ENCODE measurements at places on chromosomes 3 and 15. TPM values are rescaled to one million over a fixed set of nuclear protein-coding genes. Genes with fewer than 3 reads are reported as not detected.

GRCh38 chr3:4404881-4405280 lies 62.2 kb downstream of the SUMF1 start:
- no peak for DNase-seq

GRCh38 chr15:26910715-26911114 lies 43.9 kb downstream of the GABRA5 start:
- no peak for DNase-seq

DNA sequence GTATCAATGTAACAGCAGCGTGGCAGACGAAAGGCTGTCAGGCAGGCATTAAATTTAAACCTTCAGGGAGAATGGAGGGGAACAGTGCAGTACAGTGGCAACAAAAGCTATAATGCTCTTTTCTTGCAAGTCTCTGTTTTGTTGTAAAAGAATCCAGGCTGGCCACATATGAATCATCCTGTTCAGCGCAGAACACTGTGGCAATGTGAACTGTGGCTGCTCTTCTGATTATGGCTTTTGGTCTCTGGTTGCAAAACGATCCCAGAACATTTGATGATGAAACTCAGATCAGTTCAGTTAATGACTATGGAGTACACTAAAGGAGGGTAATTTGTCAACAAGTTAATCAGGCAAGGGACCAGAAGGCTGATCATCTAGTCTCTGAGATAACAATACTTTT lies 219.7 kb upstream of the SGO1 start:
- no peak for DNase-seq

DNA sequence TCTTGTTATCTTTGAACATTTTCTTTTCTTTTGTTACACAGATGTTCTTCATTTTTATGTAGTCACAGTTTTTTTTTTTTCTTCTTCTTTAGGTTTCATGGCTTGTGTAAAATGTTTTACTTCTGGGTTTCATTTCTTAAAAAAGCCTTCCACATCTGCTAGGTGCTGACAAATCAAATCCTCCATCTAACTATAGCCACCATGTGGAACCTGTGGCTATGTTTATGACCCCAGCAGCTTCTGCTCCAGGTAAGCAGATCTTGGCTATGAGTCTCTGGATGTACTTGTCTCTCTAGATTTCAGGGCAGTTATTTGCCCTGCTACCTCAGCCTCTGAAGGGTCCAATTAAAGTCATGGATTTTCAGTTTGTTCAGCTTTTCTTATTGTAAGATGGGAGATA lies 44.5 kb downstream of the OXSM start:
- no peak for DNase-seq

- no peak for DNase-seq
These were observed 106.0 kb downstream of the THRB start for GRCh38 chr3:24388611-24389010.

- DNase-seq = no peak
These were observed 39.0 kb downstream of the TSC22D2 start for GRCh38 chr3:150447084-150447483.

DNA sequence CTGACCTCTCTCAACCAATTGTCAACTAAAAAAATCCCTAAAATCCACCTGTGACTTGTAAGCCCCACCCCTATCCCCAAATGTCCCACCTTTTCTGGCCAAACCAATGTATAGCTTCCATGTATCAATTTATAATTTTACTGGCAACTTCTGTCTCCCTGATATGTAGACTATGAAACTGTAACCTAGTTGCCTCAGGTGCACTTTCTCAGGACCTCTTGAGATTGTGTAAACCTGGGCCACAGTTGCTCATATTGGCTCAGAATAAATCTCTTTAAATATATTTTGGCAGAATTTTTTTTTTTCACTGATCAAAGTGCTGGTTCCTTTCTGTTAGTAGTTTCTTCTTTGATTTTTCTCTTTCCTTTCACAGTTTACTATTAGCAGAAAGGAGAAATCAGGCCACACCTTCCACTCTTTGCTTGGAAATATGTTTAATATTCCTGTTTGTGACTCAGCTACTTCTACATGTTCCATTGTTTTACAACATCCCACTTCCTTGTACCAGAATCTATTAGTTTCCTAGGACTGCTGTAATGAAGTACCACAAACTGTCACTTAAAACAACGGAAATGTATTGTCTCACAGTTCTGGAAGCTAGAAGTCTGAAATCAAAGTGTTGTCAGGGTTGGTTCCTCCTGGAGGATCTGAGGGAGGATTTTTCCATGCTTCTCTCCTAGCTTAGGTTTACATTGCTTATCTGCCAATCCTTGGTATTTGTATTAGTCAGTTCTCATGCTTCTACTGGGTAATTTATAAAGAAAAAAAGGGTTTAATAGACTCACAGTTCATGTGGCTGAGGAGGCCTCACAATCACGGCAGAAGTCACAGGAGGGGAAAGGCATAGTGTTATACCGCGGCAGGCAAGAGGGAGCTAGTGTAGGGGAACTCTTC lies 801.2 kb upstream of the ARPP21 start:
- no peak for DNase-seq

DNA sequence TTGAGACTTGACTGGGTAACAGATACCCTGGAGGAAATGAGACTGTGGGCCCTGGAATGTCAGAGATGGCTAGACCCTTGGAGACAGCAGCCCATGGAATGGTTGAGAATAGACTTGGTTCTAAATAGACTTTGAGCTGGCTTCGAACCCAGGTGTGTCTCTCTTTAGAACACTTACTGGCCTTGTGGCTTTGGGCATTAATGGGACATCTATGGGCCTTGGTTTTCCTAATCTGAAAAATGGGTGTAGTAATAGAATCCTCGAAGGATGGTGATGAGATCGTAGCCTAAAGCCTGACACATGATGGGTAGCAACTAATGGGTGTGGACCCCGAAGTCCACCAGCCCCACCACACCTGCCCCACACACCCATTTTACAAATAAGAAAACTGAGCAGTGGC lies 119.2 kb downstream of the TMEM266 start:
- no peak for DNase-seq

DNA sequence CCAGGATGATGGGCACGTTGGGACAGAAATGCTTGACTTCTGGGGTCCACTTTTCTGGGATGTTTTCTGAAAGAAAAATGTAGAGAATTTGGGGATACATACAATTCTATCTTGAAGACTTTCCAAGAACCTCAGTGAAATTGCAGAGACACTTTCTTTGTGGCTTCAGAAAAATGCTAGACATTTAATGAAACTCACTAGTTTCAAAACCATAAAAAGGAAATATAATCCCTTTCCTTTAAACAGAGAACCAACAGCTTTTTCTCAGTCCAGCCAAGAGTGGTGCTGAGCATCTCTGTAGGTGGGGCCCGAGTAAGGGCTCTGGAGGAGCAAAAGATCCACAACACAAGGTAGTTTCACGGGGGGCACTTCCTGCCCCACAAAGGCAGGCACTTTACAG lies 4.4 kb upstream of the GPX1 start:
- no peak for DNase-seq

The CFAP161 gene
- total RNA-seq = 6.9 TPM

The PTPRG gene
- 52.6 TPM for total RNA-seq

The CLCN2 gene
- 7.3 TPM for total RNA-seq

The FHIT gene
- total RNA-seq = 1.6 TPM

The CCK gene
- 54.6 TPM for total RNA-seq

The ITPKA gene
- 1.6 TPM for total RNA-seq

The SNX22 gene
- total RNA-seq = 7.7 TPM

The ABHD17C gene
- 12.6 TPM for total RNA-seq

The APBA2 gene
- 117 TPM for total RNA-seq

The CHRNB4 gene
- 0.41 TPM for total RNA-seq
